H4 (cell line): ENCODE measurements at places on chromosomes 1 and 21. TPM values are rescaled to one million over a fixed set of nuclear protein-coding genes. Genes with fewer than 3 reads are reported as not detected.

- peak; percentile 76 for DNase-seq
These were observed 74.6 kb downstream of the DNTTIP2 start for GRCh38 chr1:93804412-93804811.

- DNase-seq: no peak
These were observed 7.8 kb downstream of the CAPZB start for GRCh38 chr1:19477284-19478249.

DNA sequence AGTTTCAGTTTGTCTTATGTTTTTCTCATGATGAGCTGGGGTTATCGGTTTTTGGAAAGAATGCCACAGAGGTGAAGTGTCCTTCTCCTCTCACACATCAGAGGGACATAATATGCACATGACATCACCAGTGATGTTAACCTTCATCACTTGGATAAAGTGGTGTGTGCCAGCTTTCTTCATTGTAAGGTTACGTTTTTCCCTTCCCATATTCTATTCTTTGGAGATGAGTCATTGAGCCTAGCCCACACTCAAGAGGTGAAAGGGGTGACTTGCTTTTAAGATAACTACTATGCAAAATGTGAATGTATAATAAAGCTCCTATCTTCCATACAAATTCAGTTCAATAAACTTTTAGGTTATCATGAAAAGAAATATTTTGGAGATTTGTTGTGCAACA is 36.7 kb upstream of the MAGI3 start:
- DNase-seq: no peak

GRCh38 chr1:153661111-153661708 is 2.7 kb downstream of the SNAPIN start:
- no peak for DNase-seq

GRCh38 chr1:28147264-28148094 is 29.0 kb downstream of the PTAFR start:
- DNase-seq: no peak

- DNase-seq: no peak
These were observed 17.9 kb upstream of the LAPTM5 start for GRCh38 chr1:30775433-30775975.

DNA sequence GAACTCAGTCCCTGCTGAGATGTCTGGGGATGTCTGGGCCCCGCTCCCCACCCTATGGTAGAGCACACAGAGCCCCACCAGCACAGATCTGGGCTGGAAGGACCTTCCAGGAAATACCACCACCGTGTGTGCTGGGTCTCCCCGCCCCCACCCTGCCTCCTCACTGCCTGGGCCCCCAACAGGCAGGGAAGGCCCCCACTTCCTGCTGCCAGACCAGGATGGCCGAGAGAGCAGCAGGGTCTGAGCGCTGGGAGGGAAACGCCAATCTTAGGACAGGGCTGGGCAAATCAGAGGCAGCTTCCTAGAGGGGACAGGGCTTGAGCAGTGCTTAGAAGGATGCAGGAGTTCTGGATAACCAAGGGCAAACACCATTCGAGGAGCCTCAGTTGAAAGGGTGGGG is 11.9 kb downstream of the ADGRB2 start:
- DNase-seq: no peak

DNA sequence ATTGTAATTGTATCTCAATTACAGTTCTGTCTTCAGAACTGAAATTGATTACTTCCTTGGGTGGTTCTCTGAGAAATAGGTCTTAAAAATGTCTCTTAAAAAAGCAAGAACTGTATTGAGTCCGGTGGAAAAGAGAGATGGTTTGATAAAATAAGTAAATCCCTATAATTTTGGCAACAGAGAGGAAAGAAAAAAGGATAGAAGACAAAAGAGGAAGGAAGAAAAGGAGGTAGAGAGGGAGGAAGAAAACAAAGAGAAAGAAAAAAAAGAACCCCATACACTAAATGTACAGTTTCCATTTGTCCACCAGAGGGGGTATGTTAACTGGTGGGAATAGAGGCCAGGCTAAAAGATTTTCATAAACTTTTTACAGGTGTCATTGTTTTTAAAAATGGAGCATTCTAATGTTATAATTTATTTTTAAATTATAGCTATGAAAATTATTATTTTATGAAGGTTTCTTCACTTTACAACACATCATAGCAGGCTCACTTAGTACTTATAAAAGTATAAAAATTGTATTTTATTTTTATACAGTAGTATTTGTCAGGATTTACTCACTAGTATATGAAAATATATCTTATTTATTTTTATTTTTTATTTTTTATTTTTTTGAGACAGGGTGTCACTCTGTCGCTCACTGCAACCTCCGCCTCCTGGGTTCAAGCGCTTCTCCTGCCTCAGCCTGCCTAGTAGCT is 2.1 kb upstream of the UBE2T start:
- DNase-seq: peak; percentile 47

- DNase-seq: no peak
These were observed 3.9 kb upstream of the CD1C start for GRCh38 chr1:158285756-158286241.

DNA sequence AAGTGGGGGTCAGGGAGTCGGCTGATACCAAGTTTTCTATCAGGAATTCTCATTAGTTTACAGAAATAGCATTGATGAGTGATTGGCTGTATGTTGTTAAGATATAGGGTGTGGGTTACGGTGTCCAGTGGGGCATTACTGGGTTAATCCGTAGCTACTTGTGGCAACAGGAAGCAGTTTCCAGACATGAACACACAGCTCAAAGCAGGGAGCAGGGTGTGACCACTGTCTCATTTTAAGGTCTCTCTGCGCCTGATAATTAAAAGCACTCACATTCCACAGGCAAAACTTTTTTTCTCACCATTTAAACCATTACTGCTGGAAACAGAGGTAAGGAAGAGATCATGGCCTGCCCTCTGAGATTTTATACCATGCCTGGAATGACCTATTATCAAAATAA is 114.9 kb downstream of the SIK1 start:
- no peak for DNase-seq

GRCh38 chr1:238489006-238489405 is 598.3 kb upstream of the ZP4 start:
- no peak for DNase-seq

- DNase-seq: no peak
These were observed 114.2 kb upstream of the NR5A2 start for GRCh38 chr1:199913318-199913717.

DNA sequence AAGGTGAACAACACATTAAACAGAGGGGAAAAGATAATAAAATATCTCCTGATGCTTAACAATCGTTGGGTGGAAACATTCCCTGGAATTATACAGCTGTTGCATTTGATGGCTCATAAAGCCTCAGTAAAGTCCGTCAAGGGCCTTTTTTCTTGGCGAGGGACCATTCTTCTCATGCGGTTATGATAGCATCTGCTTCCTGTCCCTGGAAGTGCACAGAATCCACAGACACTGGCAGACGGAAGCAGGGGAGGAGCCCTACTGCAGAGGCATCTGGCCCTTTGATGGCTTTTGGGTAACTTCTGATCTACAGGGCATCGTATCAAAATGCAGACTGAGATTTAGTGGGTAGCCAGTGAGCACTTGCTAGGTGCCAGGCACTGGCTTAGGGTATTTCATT is 286.9 kb downstream of the KIF26B start:
- DNase-seq: no peak

DNA sequence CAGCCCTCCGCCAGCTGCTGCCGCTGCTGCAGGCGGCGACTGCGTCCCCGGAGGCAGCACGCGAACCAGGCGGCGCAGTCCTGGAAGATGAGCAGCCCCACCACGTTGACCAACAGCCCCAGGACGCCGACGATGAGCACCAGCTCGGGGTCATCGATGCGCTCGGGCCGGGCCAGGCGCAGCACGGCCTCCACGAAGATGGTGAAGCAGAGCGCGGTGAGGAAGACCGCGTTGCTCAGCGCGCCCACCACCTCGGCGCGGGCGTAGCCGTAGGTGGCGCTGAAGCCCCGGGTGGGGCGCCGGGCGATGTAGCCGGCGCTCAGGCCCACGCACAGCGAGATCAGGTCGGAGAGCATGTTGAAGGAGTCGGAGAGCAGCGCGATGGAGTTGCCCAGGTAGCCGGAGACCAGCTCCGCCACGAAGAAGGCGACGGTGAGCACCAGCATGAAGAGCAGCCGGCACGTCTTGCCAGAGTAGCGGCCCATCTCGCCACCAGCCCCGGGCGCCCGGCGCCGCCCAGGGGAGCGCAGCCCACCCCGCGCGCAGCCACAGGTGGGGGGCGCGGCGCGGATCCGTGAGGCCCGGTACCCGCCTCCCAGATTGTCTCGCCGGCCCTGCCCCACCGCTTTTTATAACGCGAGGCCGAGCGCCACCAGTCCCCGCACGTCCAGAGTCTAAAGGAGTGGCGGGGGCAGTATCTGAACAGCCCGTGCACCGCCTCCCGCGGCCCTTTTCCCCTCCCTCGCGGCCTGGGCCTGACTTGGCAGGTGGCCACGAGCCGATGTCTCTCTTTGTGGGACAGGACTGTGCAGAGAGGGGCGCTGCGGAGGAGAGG is at the start of gene SLC30A10:
Gene SLC30A10, minus strand, starts transcription at position 602 of the 835 bp plus-strand sequence. Its CDS starts 117 bp downstream, at position 485.
- DNase-seq: no peak

- DNase-seq: peak; percentile 40
These were observed 10.3 kb downstream of the ALX3 start for GRCh38 chr1:110060034-110060661.

DNA sequence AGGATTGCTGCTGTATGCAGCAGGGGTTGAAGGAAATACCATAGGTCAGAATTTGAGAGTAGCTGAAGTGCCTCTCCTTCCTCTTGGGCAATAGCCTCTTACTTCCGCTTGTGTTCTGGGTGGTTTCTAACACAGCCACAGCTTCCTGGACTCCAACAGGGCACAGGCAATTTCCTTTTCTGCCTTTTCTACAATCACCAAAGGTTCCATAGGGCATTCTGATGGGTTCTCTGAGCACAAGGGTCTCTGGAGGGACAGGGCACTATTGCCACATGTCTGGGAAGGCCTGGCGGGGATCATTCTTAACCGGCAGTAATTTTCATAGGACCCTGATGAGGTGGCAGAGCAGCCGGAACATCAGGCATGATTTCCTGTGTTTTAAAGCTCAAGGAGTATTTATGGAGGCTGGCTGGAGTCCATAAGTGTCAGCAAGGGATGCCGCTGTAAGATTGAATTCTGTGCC is 5.5 kb upstream of the AGTRAP start:
- peak; percentile 44 for DNase-seq

GRCh38 chr1:201061049-201061448 is 37.5 kb upstream of the KIF21B start:
- DNase-seq: no peak

DNA sequence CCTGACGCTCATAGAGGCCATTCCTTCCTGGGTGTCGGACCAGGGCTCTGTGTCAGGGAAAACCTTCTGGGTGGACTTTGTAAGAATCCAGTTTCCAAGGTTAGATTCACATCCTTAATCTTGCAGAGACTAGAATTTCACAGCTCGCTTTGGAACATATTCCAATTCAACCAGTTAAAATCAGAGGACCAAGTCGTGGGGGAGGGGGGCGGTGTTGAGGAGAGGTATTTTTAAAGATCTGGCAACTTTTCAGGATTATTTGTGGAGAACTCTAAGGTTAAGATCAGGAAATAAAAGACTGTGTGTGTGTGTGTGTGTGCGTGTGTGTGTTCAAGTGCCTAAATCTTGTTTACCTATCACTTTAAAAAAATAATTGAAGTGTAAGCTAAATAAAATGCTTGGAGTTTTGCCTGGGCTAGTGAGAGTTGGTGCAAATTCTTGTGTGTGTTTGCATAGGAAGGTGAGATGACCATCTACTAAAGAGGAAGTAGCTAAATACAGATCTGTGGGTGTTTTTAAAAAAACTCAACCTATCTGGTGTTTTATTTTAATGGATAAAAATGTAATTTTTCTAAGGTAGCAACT is 21.8 kb downstream of the TENT5C start:
- DNase-seq: no peak

DNA sequence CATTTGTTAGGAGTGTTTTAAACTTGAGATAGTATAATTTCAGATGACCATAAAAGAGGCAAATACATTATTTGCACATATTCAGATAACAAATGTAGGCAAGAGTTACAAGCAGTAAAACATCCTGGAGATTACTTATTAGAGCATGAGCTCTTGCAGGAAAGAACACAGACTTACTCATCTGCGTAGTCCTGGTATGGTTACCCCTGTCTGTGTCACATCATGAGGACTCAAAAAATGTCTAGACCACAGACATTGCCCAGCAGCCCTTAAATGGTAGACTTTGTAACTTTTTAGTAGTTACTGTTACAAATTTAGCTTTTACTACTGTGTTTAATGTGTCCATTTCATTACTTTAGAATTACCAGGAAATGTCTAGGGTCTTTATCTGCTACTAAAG is 12.8 kb downstream of the CACHD1 start:
- no peak for DNase-seq

GRCh38 chr1:36098650-36099365 is 10.1 kb downstream of the ADPRS start:
- no peak for DNase-seq

GRCh38 chr1:112298558-112298957 is 97.5 kb upstream of the CTTNBP2NL start:
- DNase-seq: peak; percentile 19

- no peak for DNase-seq
These were observed 54.1 kb upstream of the MUTYH start for GRCh38 chr1:45394342-45394741.

DNA sequence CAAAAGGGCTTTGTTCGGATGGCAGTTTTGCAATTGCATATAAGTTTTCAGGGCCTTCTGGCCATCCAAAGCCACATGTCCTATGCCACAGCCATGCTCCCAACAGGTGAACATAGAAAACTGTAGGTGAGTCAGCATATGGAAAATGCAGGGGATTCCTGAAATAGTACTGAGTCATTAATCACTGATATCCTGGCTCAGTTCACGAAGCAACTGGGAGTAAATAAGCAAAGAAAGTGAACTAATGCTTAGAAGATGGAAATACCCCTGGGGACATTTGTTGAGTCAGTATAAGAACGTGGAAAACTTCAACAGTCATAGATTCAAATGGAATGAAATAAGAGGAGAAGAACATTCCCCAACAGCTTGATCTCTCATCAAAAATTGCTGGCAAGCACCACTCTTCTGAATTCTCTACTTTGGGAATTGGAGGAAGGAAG is 148.9 kb upstream of the RUNX1 start:
- peak; percentile 52 for DNase-seq

- no peak for DNase-seq
These were observed 992 bp downstream of the TENT5C start for GRCh38 chr1:117606649-117607430.

Gene PRRX1
- 0.10 TPM in 1 of 2 replicates, not detected in the other for total RNA-seq

Gene TMPRSS2
- 0.10 TPM in 1 of 2 replicates, not detected in the other for total RNA-seq

Gene KRTAP19-3
- not detected in 2 replicates for total RNA-seq

Gene CRYAA
- not detected in 2 replicates for total RNA-seq

Gene PROX1
- total RNA-seq: 0.14 and 0.21 TPM in 2 replicates

Gene TRIM67
- total RNA-seq: not detected in 2 replicates

Gene KPRP
- total RNA-seq: not detected in 2 replicates

Gene KCNE2
- not detected in 2 replicates for total RNA-seq
